ENCODE measurements at places on chromosomes 16 and 17.

- DNase-seq: peak; percentile 59
Measured at GRCh38 chr17:6677158-6677831, 25.7 kb downstream of the C17orf100 start.

- no peak for DNase-seq
Measured at GRCh38 chr16:71659471-71659870, 33.5 kb downstream of the MARVELD3 start.

GRCh38 chr17:67520916-67521774 lies 144.1 kb downstream of the PITPNC1 start:
- DNase-seq: no peak

GRCh38 chr16:22878955-22879354 lies 65.0 kb downstream of the HS3ST2 start:
- DNase-seq: no peak

DNA sequence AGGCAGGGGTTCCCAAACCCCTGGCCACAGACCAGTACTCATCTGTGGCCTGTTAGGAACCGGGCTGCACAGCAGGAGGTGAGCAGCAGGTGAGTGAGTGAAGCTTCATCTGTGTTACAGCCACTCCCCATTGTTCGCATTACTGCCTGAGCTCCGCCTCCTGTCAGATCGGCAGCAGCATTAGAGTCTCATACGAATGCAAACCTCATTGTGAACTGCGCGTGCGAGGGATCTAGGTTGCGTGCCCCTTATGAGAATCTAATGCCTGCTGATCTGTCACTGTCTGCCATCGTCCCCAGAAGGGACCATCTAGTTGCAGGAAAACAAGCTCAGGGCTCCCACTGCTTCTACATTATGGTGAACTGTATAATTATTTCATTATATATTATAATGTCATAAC lies 25.1 kb upstream of the RMI2 start:
- no peak for DNase-seq

- peak; percentile 69 for DNase-seq
Measured at GRCh38 chr17:50198026-50198669, 3.3 kb downstream of the COL1A1 start.

GRCh38 chr17:21129023-21129681 lies 2.4 kb downstream of the DHRS7B start:
- DNase-seq: peak; percentile 68

Data from amniotic epithelial cell (primary cell).